A549 treated with Hydrocortisone at 1 μM for 4 hours (cell line): ENCODE measurements at places on chromosomes 7 and 10. TPM values are rescaled to one million over a fixed set of nuclear protein-coding genes. Genes with fewer than 3 reads are reported as not detected.

Gene IFIT2
- 1.4 to 2.7 TPM (median 2.0 TPM) in 5 replicates for total RNA-seq

Gene RADIL
- total RNA-seq: 1.1 to 2.7 TPM (median 2.0 TPM) in 5 replicates

Gene LEP
- total RNA-seq: not detected in 5 replicates

Gene CCDC201
- not detected in 5 replicates for total RNA-seq

Gene DKK1
- 445 to 509 TPM (median 469 TPM) in 5 replicates for total RNA-seq

Gene HOXA13
- 2.0 to 2.7 TPM (median 2.2 TPM) in 5 replicates for total RNA-seq

Gene LOXL4
- total RNA-seq: 1.1 to 1.5 TPM (median 1.5 TPM) in 5 replicates

Gene PNLIP
- 0.07 to 0.09 TPM in 2 of 5 replicates, not detected in the others for total RNA-seq

Gene NEUROG3
- not detected in 5 replicates for total RNA-seq

Gene LIPA
- total RNA-seq: 39.9 to 61.8 TPM (median 48.2 TPM) in 5 replicates

Gene TRPV5
- total RNA-seq: not detected in 5 replicates
